ENCODE measurements at places on chromosomes 1 and 21. TPM values are rescaled to one million over a fixed set of nuclear protein-coding genes. Genes with fewer than 3 reads are reported as not detected.
A peak's percentile ranks its signal among the peaks of the same experiment; 100 is the strongest.

- no peak for DNase-seq
Measured at GRCh38 chr1:205505076-205505729, 734 bp downstream of the CDK18 start.

IVL gene
- polyA plus RNA-seq = 0.02 TPM

DNA sequence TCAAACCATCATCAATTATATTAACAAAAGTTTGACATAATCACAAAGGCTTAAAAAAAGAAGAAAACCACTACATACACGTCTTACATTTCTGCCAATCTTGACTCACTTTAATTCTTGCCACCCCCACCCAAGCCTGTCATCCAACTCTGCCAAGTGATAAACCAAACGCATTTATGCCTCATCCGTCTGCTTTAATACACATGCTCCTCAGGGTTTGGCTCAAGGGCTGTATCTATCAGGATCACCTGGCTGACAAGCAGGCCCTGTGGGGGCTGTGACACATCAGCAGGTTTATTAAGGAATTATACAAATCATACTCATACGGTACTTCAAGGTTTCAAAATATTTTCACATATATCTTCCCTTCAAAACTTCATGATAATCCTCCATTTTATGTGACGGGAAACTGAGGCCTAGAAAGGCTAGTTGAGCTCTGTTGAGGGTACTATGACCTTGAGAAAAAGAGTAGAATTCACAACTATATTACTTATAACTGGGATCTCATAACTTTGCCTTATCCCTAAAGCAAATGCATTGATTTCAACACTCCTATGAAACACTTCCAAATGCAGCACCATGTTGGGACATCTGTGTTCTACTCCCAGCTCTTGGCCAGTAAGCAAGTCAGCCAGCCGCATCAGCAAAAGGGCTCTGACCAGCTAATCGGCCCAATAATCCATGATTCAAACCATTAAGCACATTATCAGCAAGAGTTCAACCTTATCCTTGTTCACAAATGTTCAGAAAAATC is 8.7 kb downstream of the SORT1 start:
- DNase-seq = no peak

DNA sequence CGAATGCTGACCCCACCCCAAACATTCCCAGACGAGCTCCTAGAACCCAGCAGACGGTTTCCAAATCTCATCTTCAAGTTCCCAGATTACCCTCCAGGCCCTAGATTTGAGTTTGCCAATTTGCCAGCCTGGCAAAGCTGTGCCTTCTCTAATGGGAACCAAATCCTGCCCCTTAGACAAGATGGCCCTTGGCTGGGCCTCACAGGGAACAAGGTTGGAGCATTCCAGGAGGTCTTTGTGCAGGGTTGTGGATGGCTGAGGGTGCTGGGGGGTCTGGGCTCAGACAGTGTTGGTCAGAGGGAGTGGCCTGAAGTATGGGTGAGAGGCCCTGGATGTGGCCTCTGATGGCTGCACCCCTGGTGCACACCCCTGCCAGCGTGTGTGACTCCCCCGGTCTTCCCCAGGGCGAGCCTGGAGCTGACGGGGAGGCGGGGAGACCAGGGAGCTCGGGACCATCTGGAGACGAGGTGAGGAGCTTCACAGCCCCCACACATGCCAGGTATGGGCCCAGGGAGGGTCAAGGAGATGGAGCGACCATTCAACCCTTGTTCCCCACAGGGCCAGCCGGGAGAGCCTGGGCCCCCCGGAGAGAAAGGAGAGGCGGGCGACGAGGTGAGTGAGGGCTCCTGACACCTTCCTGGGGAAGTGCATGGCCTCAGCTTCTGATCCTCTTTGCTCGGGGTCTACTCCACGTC is 10.2 kb downstream of the COL6A1 start:
- no peak for DNase-seq

GRCh38 chr1:62439652-62440371 is 3.0 kb downstream of the USP1 start:
- DNase-seq = no peak

NID1 gene
- polyA plus RNA-seq = 45.1 TPM

GRCh38 chr1:185846672-185847444 is 112.7 kb downstream of the HMCN1 start:
- DNase-seq = no peak

- no peak for DNase-seq
Measured at GRCh38 chr1:17168091-17168876, 36.6 kb upstream of the PADI1 start.

DNA sequence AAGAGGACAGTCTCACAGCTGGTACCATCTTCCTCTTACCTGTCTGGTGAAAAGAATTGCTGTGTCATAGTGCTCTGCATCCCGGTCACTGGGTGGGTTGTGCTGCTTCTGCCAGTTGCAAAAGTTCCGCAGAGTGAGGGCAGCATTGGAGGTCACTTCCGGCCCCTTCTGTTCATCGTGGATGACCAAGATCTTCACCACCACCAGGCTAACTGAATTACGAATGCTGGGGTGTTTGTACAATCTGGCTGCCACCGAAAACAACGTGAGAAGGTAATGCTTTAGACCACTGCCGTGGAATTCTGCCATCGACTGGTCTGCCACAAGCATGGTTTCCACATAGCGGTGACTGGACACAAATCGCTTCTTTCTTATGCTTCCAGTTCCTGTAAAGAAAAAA is 2.9 kb downstream of the ADAMTS1 start:
- DNase-seq = no peak

DNA sequence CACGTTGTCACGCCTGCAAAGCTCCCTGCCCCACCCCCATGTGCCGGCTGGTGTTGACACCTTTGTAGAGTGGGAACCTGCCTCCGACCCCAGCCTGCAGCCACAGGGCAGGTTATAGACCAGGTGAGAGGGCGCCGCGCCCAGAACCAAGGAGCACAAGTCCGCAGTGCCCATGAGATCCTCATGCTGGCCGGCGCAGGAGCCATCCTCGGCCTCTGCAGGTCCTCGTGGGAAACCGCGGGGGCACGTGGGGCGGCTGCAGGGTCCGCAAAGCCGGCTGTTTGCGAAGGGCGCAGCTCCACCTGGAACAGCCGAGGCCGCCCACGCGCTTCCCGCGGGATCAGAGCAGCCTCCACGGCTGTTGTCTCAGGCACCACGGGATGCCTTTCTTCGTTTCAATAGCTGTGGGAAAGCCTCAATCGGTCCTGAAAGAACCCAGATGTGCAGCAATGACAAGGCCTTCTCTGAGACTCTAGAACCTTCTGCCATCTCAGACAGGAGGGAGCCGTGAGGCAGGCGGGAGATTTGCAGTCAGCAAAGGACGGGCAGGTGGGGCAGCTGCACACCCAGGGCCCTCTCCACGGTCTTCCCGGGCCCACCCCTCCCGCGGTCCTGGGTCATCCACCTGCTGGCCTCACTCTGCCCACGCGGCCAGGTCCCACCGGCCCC is 29.9 kb downstream of the POFUT2 start:
- no peak for DNase-seq

DNA sequence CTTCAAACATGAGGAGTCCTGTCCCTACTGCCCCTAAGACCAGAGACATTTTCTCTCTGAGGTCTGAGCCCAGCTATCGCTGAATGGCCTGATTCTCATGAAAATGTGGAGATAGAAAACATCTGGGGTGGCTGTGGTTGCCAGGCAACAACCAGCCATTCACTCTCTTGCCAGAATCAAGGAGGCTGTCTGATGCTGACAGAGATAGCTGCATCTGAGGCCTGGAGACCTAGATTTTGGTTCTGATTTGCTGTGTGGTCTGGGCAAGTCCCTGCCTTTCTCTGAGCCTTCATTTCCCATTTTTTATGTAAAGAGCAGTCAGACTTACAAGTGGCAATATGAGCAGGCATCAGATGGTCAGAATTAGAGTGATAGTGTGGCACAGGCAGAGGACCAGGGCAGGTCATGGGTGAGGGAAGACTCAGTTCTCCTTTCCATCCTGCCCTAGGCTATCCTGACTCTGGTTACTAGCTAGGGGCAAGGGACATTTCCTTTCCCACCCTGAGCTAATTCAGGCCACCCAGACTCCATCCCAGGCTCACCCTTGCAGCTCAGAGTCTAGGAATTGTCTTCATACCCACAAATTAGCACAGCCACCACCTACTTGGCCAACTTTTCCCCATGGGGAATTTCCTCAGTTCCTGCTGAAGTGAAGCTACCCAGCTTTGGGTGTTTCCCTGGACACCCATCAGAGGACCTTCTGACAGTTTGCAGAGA is 20.0 kb upstream of the RNF19B start:
- DNase-seq = no peak

DNA sequence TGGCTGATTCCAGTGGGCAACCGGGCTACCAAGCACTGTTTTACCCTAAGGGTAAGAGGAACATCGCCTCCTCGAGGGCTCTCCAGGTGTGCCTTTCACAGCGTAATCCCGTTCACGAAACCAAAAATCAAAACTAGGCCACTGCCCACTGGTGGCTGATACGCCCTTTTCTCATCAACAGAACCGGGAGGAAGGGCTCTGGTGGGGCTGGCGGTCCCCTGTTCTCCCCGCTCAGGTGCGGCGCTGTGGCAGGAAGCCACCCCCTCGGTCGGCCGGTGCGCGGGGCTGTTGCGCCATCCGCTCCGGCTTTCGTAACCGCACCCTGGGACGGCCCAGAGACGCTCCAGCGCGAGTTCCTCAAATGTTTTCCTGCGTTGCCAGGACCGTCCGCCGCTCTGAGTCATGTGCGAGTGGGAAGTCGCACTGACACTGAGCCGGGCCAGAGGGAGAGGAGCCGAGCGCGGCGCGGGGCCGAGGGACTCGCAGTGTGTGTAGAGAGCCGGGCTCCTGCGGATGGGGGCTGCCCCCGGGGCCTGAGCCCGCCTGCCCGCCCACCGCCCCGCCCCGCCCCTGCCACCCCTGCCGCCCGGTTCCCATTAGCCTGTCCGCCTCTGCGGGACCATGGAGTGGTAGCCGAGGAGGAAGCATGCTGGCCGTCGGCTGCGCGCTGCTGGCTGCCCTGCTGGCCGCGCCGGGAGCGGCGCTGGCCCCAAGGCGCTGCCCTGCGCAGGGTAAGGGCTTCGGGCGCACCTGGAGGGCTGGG is at the start of gene IL6R:
IL6R (plus strand) TSS at position 360 of the 763 bp plus-strand sequence; CDS start at position 647, 287 bp downstream.
- DNase-seq = peak; percentile 74

DNA sequence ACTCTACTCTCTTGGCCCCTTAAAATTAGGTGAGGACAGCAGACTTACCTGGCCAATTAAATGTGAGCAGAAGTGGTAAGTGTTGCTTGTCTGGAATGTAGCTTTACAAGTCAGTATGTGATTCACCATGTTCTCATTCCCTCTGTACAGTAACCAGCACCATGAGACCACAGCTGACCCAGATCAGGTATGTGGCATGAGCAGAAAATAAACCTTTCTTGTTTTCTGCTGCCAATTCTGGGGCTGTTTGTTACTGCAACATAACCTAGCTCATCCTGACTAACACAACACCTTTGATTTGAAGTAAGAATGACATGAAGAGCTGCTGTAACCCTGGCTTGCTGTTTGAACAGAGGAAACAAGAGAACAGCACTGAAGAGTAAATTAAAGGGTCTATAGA is 24.9 kb downstream of the ITPKB start:
- no peak for DNase-seq

PLPPR4 gene
- 0.22 TPM for polyA plus RNA-seq
